ENCODE measurements at places on chromosomes 16 and 17.
A peak's percentile ranks its signal among the peaks of the same experiment; 100 is the strongest.

- DNase-seq, result no peak
These were observed 55.2 kb downstream of the ARSG start for GRCh38 chr17:68346448-68346847.

GRCh38 chr17:79415909-79416308, 194.9 kb downstream of the RBFOX3 start:
- DNase-seq, result no peak

- no peak for DNase-seq
These were observed 37.0 kb upstream of the ARHGAP17 start for GRCh38 chr16:25052151-25052511.

GRCh38 chr16:57513371-57514102, 22.8 kb downstream of the CCDC102A start:
- DNase-seq, result no peak

DNA sequence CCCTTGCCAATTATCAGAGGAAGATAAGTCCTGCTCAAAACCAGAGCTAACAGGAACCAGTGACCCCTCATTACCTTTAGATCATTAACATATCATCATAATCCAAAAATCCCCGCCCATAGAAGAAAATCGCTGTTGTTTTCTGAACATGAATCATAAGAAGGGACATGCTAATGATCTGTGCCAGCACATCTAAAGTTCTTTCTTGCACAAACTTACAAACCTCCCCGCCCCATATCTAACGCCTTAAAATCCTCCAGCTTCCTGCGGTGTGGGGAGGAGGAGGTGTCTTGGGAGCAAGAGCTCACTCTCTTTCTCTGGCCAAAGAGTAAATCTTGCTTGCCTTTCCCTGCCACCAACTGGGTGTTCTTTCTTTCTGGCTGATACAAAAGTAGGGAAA, 78.3 kb downstream of the IRX3 start:
- peak; percentile 42 for DNase-seq

GRCh38 chr16:77500934-77501664, 66.3 kb upstream of the ADAMTS18 start:
- DNase-seq, result no peak

GRCh38 chr16:17269439-17269838, 201.3 kb downstream of the XYLT1 start:
- peak; percentile 50 for DNase-seq

- DNase-seq, result no peak
These were observed 25.1 kb upstream of the SUPT4H1 start for GRCh38 chr17:58377093-58377601.

DNA sequence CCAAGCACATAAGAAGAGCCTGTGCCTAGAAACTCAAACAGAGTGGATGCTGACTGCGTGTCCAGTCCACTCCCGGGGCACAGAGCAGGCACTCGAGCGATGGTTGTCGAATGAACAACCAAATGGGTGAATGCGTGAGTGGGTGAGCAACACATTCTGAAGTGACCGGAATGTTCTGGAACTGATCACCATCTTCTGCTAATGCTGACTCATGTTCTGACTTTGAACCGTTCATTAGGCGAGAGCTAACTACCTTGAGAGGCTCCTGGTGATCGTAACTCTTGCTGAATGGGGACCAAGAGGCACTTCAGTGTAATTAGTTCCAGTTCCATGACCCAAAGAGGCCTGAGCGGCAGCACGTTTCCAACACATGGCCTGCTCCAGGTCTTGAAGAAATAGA, 37.9 kb downstream of the IRF8 start:
- DNase-seq, result peak; percentile 11

DNA sequence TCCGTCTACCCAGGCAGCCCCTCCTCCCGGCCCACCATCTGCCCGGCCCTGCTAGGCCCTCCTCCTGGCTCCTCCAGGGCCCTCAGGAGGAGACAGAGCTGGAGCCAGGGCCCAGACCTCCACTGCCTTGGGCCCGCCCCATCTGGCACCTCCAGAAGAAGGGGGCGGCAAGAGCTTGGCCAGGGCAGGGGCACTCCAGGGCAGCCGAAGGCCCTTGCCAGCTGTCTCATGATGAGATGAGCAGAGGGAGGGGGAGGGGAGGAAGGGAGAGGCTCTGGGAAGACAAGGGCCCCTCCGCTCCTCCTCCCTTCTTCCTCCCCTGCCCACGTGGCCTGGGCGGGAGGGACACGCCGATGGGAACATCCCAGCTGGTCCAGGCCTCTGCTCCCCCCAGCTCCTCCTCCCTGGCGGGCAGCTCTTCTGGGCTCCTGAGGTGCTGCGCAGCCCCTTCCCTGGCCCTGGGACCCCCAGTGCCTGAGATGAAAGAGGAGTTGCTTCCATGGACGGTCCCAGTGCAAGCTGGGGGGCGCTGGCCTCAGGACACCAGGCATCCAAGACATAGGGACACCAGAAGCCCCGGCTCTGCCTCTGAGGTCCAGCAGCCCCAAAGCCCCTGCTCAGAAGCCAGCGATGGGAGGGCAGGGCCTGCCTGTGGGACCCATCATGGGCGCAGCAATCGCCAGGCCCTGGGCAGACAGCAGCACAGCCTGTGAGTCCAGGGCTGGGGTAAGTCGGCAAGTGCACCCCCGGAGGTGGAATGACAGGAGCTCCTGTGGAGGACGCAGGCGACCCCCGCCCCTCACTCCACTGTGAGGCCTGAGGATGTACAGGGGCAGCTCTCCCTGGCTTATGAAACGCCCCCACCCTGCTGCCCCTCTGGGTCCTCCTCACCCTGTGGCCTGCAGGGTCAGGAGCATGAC, 23.6 kb upstream of the ENPP7 start:
- DNase-seq, result peak; percentile 33

- peak; percentile 62 for DNase-seq
These were observed at the start of gene ZNF629 for GRCh38 chr16:30786936-30787612. Gene ZNF629 (minus strand): TSS chr16:30787205. CDS start chr16:30784482, 2,723 bp downstream.

DNA sequence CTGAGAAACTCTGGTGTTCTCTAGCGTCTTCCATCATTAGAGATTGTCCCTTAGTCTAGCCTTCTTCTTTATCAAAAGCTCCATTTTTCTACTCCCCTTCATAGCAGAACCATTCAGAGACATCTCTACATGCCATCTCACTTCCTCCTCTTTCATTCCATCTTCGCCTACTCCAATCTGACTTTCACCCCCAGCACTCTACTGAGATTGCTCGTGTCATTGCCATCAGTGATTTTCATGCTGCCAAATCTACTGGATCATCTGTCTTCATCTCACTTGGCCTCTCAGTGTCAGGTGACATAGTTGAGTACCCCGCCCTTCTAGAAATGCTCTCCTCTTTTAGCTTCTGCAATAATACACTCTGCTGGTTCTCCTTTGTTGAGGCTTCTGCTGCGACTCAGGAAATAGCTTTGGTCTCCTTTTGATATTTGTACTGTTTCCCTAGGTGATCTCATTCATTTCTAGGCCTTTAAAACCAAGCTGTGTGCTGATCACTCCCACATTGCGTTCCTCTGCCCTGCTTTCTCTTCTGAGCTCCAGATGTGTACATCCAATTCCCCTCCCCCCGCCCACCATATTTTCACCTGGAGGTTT, 119.1 kb downstream of the FTO start:
- DNase-seq, result no peak

DNA sequence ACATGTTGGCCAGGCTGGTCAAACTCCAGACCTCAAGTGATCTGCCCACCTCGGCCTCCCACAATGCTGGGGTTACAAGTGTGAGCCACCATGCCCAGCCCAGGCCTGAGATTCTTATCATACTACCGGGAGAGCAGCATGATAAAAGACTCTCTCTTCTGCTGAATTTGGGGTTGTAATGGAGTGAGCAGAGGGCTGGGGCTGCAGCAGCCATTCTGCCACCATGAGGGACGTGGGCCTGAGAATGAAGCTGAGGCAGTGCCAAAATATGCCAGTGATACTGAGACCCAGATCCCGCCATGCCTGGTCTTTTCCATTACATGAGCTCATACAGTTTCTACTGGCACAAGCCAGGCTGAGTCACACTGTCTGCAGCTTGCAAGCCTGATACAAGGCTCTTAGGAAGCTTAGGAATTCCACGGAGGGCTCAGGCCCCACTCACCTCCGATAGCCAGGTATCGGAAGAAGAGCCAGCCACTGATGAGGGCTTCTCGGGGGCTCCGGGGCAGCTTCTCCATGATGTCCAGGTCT, 19.6 kb upstream of the P2RX1 start:
- DNase-seq, result peak; percentile 37

DNA sequence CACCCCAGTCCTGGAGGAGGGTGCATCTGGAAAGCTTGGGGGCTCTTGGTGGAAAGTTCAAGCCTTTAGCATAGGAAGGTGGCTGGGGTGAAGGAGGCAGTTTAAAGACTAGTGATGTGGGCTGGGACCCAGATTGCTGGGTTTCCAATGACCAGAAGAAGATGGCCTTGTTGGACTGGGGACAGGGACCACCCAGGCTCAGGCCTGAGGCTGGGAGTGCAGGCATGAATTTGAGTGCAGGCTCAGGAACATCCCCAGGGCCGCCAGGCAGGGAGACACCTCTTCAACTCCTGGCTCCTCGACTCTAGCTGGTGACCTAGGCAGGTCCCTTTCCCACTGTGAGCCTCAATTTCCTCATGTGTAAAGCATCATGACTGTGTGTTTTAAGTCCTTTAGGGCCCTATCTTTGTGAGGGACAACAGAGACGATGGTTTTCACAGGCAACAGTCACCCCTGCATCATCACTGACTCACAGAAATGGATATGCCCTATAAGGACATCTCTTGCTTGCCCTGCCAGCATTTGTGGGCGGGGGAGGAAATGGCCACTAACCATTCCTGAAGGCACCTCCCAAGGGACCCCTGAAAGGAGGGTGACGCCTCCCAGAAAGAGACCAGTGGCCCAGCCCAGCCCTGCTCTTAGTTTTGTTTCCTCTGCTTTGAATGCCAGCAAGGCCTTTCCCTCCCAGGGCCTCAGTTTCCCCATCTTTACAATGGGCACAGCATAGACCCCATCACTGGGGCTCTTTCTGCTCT, 11.1 kb downstream of the NLRC5 start:
- peak; percentile 98 for DNase-seq

- no peak for DNase-seq
These were observed 2.1 kb downstream of the SSTR2 start for GRCh38 chr17:73166731-73167581.

DNA sequence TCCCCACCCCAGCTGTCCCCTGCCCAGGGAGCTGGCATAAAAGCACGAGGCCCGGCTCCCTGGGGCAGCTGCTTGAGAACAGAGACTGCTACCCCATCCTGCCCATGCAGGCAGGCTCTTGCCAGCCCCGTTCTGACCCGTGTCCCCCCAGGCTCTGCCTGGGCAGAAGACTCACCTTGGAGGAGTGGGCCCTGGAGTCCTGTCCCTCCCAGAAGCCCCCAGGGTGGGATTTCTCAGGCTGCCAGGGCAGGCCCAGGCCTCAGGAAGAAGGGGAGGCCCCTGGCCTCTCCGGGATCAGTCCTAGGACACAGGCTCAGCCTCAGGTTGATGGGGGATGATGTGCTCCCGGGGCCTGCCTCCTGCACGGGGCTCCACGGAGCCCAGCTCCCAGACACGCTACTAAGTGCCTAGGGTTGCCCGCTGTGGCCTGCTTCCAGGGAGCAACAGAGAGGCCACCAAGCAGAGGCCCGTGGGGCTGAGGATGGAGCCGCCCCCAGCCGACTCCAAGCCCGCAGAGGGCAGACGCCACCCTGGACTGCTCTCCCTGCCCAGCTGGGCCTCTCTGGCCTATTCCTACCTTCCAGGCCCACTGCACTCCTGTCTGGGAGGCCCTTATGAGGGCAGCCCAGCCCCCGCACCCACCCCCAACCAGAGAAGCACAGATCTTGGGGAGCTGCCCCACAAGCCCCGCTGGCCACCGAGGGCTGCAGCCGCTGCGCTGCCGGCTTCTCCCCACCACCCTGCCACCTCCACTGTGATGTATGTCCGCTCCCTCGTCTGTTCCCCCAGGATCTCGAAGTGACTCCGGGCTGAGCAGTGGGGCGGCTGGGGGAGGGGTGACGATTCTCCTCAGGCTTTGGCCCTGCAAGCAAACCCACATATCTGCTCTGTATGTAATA, 1.7 kb downstream of the NME3 start:
- no peak for DNase-seq

- DNase-seq, result no peak
These were observed 50.1 kb downstream of the RNF112 start for GRCh38 chr17:19461116-19461515.

GRCh38 chr17:37830151-37830993, 85.5 kb upstream of the HNF1B start:
- no peak for DNase-seq

DNA sequence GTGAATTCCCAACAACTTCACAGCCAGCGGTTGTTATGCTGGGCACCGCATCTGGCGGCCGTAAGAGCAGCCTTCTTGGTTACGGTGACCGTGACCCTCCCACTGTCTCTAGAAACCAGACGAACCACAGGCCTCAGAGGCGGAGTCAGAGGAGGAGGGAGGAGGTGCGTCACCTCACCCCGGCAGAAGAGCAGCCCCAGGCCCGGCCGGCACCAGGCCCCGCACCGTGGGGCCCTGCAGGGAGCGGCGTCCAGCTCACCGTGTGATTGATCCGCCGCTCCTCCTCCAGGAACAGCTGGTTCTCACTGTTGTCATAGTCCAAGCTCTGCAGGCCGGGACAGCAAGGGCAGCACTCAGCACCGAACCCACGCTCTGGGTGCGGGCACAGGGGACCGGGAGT, 13.7 kb downstream of the CLCN7 start:
- DNase-seq, result no peak

DNA sequence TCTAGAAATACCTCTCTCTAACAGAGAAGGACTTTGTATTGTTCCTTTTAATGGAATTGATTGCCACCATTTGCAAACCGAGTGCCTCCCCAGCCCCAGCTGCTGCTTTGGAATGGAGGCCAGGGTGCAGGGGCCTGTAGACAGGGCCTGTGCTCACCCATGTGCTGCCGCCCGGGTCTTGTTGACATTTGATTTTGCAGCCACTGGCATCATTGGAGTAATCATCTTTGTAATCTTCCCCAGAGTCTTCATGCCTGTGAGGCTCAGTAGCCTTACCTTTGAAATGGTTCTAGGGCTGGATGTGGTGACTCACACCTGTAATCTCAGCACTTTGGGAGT, 119.8 kb downstream of the CLEC16A start:
- no peak for DNase-seq

- peak; percentile 80 for DNase-seq
These were observed 67.3 kb downstream of the ANKRD11 start for GRCh38 chr16:89422905-89423630.

- no peak for DNase-seq
These were observed 7.4 kb downstream of the ADAP2 start for GRCh38 chr17:30929081-30929633.

- DNase-seq, result no peak
These were observed 61.3 kb downstream of the PRKCB start for GRCh38 chr16:23896832-23897821.

Data from fibroblast of mammary gland (primary cell).